DMS 273 treated with DMSO at 0.1 percent for 48 hours (cell line): ENCODE measurements at places on chromosomes 12 and 14.

DNA sequence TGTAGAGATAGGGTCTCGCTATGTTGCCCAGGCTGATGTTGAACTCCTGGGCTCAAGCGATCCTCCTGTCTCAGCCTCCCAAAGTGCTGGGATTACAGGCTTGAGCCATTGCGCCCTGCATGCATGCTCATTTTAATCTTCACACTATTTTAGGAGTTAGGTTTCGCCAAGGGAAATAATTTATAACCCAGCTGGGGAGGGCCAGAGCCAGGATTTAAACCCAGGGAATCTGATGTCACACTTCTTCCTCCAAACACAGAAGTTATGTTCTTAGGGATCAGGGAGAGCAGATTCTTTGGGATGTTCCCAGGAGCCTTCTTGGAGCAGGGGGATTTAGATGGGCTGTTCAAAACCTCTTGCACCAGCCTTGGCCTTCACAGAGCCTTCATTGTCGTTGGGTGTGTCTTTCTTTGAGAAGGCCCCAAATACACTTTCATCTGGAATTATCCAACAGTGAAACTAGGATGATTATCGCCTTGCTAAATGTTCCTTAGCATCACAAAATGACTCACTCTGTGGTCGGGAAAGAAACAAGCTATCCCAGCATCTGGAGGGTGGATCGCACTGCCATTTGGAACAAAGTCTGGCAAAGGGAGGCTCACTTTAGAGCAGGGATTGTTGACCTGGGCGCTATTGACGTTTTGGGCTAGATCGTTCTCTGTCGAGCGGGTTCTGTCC is 8.2 kb upstream of the PPP1CC start:
- no peak for DNase-seq

DNA sequence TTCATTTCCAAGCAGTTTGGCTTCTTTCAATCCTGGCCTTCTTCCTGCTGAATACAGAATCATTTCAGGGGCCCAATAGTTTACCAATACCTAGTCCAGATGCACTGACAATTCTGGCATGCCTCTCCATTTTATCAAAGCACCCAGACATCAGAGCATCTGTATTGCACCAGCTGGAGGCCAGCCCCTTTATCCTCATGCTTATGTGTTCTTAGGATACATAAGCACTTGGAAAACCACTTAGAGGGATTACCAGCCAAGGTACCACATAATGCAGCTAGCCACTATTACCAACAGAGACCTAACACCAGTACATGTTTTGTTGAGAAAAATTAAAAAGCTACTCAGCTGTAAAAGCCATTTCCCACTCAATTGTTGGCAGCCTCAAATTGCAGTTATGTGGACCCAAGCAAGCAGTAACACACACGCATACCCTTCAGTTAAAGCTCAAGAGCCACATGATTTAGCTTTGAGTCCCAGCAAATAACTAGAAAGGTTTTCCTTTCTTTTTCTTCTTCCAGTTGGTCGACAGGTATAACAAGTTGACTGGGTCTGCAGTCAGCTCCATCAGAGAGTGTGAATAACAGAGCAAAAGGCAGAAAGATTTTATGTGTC is 263.8 kb downstream of the DIO2 start:
- no peak for DNase-seq

DNA sequence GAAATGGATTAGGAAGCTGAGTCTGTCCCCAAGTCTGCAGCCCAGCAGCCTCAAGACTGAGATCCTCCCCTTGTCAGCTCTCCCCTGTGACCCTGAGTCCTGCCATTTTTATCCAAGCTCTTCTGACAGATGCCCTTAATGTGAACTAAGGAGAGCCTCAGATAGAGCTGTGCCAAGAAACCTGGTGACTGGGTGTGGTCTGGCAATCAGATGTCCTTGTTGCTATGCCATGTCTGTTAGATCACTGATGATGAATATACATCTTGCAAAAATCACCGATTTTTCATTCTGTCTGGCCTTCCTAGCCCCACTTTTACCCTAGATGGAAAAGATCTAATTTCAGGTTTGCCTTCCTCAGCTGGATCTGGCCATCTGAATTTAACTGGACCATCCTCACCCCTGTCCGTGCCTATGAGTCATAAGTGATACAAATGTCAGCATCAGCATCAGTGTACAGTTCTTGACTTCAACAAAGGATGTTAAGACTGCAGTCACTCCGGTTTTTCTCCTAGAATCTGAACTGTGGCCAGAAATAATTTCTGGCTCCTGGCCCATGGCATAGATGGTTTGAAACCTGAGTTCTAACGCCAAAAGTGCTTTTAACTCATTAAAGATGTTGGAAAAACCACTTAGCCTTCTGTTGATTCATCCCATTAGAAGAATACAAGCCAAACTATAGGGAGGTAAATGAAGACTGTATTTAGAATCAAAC is 61.2 kb upstream of the GRIP1 start:
- DNase-seq: no peak

- no peak for DNase-seq
Measured at GRCh38 chr12:128040971-128041370, 226.0 kb upstream of the TMEM132C start.

DNA sequence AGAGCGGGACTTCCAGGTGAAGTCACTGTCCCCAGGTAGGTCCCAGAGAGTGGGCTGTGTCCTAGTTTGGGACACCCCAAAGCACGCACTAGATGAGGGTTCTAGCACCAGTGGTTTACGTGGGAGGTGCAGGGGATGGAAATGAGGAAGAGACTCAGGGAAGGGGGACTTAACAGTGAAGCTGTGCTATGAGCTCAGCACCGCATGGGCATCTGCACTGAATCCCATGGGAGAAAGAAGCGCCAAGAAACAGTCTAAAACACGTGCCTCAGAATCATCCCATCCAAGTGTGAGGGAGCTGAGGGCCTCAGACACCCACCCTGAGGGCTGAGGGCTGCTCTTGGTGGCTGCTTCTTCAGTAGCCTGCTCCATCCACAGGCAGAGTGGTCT is 71.5 kb upstream of the ZFP36L1 start:
- DNase-seq: no peak

DNA sequence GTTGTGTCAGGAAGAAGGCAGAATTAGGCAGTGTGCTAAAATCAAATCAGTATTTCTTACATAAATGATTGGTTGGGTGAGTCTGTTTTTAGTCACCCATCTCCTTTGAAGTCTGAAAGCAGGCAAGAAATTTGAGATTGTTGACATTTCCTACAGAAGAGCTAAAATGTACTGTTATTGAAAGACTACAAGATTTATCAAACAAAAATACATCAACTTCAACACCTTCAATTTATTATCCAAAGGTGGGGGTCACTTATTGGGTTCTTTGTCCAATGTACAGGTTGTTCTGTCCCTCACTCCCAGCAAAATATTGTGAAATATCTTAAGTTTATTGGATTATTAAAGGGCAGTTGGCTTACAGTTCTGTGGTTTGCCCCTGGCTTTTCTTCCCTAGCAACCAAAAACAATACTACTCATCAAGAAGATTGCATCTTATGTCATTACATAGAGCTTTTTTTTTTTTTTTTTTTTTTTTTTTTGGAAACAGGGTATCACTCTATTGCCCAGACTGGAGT is 20.6 kb upstream of the PKP2 start:
- DNase-seq: no peak

DNA sequence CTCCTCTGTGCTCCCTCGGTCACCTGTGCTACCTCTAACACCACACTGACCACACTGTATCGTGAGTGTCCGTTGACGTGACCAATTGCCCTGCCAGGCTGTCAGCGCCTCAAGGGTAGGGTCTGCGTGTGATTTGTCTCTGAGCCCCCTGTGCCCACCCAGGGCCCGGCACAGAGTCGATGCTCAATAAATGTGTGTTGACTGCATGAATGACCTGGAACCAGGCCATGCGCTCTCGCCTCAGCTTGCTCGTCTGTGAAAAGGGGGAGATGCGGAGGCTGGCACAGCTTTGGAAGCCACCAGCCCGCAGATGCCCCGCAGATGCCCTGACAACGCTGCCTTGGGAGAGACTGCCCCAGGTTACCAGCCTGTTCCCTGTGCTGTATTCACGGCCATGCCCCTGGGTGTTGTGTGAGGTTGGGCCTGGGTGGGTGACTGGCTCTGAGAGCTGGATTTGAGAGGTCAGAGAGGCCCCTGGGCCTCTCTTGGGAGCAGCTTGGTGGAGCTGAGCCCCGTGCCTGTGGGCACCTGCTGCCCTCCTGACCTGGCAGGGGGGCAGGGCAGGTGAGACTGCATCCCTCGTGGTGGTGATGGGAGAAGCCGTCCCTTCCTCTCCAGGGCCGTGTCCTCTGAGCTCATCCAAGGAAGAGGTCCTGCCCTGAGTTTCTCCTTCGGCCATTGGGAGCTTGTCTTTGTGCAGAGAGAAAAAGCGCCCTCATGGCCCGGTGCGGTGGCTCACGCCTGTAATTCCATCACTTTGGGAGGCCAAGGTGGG is 43.2 kb downstream of the CYP46A1 start:
- DNase-seq: no peak

GRCh38 chr14:93219103-93219726 is 12.2 kb downstream of the UBR7 start:
- no peak for DNase-seq

- no peak for DNase-seq
Measured at GRCh38 chr14:77198561-77198960, 17.0 kb downstream of the TMEM63C start.

GRCh38 chr12:108346727-108347710 is 7.9 kb upstream of the CMKLR1 start:
- DNase-seq: no peak

GRCh38 chr14:54058505-54058904 is 101.9 kb upstream of the BMP4 start:
- no peak for DNase-seq

DNA sequence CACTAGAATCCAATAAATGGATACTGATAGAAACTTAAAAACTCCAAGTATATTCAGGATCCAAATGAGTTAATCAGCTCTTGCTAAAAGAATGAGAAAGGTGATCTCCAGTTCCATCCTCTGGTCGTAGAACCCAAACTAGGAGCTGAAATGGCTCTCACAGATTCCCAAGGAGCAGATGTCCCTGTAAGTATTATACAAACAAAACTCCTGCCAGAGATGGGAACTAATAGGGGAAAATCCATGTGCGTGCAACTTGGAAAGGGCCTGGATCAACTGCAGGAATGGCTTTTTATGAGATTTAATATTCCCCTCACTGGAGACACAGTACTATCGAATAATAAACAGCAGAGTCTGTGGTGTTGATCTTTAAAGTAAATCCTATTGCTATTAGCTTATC is 309.2 kb upstream of the TBX3 start:
- no peak for DNase-seq

DNA sequence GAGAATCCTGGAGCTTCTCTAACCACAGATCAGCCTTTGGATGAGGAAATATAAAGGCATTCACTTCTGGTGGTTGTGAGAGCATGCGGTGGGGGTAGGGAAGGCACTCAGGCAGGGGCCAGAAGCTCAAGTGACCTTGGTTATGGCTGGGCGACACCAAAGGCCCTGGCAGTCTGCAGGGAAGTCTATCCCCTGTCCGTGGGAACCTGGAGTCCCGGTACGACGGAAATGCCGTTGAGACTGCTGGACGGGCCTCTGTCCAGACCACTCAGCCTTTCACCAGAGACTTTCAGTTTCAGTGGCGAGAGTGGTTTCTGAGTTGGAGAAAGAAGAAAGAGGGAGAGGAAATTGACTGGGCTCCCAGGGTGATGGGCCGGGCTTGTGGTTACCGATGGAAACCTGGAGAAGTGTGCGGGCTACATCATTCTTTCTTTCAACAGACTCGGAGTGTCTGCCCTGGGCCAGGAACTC is 20.9 kb downstream of the ISCA2 start:
- DNase-seq: no peak

- DNase-seq: no peak
Measured at GRCh38 chr12:100171248-100171647, 28.6 kb upstream of the BLTP3B start.

DNA sequence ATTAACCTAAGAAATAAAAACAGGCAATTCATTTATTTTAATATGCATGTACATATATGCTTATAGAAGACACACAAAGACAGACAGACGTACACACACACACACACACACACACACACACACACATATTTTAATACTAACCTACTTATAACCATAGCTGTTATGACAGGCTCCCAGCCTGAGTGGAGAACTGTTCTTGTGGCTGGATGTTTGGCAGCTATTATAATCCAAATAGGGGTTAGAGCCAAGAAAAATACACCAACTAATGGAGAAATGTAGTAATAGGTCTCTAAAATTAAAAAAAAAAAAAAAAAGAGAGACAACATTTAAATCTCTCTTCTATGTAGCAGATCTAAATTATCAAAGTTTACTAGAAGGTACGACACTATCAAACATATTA is 91.8 kb downstream of the SLC41A2 start:
- no peak for DNase-seq

DNA sequence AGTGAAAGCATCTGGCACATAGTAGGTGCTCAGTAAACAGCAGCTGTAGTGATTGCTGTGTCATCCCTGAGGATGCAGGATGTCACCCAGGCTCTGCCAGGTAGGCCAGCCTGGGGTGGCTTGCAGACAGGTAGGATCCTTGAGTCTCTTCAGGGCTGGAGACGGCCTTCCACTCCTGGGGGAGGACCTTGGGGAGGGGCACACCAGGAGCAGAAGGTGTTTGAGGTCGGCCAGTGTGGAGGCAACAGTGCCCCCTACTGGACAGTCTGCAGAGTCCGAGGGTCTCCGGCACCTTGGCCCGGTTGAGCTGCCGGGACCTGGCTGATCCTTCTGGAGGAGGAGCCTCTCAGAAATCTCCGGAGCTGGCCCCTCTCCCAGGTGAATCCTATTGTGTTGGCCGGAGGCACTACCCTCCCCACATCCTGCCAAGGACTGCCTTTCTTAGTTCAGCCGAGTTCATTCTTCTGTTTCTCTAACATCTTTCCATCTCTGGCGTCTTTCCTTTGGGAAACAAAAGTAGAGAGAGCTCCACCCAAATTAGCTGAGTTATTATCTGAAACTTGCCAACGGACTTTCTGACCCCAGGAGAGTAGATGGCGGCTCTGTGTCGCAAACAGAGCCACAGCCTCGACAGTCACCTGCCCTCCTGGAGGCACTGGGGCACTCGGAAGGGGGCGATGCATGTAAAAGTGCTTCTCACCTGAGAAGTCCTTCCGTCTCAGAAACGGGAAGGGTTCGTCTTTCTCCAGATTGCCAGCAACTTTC is 41.8 kb upstream of the CLMN start:
- no peak for DNase-seq

DNA sequence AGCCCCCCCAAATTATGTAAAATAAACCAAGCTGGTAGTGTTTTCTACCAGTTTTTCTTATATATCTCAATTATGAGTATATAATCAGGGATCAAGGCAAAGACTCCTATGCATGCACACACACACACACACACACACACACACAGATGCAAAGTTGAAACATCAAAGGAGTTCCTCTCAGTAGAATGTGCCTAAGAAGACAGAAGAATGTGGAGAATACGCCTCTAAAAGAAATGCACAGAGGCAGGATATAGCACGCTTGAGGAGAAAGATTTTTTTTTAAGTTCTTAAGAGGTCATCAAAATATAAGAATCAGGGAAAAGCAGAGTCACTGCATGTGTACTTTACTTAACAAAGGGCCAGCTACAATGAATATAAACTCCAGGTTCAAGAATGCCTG is 138.2 kb upstream of the CLEC14A start:
- DNase-seq: no peak
